ENCODE measurements at places on chromosomes 7 and 10.

DNA sequence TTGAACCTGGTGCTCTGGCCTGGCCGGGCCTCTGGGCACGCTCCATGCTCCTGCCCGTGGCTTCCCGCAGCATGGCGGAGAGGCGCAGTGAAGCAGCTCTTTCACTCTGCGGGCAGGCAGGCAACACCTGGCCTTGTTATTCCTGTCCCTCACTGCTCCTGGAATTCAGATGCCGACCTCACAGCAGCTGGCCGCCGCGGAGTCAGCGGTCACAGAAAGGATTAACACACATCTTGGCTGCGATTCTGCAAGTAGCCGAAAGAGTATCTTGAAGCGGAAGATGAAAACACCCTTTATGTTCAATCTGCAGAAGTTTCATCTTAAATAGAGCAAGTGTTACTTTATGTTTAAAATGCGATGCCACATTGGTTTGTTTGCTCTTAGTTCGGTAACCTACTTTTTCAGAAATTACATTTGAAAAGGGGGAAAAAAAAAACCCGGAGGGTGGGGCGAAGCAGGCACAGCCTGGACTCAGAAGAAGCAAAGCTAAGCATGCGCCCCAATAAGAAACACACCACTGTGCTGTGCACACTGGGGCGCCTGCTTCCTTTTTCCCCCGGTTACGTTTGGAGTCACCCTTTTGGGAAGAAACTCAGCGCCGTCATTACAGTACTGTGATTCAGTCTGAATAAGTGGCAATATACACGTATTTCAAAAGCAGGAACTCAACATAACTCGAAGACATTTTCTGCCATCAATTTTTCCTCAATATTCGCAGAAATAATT lies 42.3 kb downstream of the BRI3 start:
- DNase-seq = no peak

- DNase-seq = no peak
Observed at GRCh38 chr7:86574006-86574405, 69.7 kb upstream of the GRM3 start.

- DNase-seq = no peak
Observed at GRCh38 chr7:85829817-85830432, 643.1 kb upstream of the SEMA3D start.

DNA sequence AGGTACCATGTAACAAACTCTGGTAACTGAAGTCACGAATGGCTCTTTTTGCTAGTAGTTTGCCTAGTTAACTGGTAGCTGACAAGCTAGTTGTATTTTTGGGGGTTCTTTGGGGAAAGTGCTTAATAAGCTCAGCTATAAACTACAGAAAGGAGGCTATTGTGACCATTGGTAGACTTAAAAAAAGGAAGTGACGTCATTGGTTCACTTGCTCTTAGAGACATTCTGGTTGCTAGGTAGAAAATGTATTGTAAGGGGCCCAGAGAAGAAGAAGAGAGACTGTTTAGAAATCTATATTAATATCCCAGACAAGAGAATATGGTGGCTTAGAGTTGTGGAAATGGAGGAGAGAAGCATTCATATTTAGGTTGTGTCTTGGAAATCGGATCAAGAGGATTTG lies 103.0 kb downstream of the NXPH1 start:
- no peak for DNase-seq

DNA sequence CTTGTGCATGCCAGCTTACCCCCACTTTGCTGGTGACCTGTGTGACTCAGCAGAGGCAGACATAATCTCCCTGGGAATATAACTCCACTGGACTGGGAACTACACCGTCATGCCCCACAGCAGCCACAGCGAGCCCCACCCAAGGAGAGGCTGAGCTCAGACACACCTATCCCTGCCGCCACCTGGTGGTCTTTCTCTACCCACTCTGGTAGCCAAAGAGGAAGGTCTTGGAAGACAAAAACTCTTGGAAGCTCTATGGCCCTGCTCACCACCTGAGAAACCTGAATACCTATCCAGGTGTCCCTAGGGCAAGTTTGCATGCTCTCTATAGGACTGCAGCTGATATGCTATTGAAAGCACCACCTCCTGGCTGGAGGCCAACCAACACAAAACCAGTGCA lies 48.1 kb downstream of the MYO3A start:
- DNase-seq = no peak

DNA sequence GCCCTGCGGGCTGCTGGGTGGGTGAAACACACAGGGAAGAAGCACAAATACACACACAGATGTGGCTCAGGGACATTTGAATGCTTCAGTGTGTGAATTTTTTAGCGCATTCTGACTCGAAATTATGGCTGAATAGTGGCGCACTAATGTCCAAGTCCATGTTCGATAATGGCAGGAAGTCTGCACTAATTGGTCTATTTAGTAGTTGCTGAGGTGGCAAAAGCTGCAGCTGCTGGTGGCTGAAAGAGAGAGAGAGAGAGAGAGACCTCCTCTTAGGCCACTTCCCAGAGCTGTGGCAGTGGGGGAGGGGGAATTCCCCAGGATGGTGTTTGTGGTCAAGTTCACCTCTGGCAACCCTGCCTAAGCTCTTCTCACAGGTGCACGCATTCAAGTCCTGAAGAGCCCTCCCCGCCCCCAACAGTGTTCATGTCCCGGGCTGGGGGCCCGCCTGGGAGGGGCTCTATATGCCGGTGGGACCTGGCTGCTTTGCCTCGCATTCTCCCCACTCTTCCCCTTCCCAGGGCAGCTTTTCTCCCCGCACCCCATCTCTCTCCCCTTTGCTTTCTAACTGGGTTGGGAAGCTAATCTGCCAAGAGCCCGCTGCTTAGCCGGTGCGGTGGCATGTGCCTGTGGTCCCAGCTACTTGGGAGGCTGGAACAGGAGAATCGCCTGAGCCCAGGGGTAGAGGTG lies 6.0 kb upstream of the MNX1 start:
- DNase-seq = no peak

GRCh38 chr10:178208-178607 lies 43.0 kb downstream of the ZMYND11 start:
- no peak for DNase-seq

DNA sequence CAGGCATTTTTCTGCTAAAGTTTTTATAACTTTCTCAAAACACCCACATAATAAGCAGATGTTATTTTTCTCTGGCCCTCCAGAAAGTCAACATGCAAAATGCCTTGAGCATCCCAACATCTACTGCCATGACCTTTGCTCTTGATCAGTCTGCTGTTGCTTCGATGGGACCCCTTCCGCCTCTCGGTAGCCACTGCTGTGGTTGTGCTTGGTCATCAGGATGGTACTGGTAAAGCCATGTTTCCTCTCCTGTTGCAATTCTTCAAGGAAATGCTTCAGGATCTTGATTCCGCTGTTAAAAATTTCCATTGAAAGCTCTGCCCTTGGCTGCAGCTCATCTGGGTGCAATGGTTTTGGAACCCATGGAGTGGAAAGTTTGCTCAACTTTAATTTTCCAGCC lies 533.0 kb downstream of the DNAJB6 start:
- no peak for DNase-seq

DNA sequence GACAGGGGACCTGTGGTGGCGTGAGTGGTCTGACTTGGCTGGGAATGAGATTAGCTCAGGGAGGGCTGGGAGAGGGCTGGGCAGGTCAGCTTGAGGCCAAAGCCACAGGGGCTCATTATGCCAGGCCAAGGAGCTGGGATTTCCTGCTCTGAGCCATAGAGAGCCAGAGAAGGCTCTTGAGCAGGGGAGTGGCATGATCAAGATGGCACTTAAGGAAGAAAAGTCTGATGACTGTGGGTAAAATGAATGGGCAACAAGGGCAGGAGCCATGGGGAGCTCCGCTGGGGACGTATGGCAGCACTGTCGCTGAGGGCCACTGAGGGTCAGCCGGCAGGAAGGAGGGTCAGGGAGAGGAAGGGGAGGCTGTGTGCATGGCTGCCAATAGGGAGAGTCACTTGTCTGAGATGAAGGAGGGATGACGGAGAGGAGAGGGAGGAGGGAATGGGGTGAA lies 5.8 kb downstream of the ANTXRL start:
- no peak for DNase-seq

- DNase-seq = no peak
Observed at GRCh38 chr7:143390104-143390772, 9.1 kb downstream of the ZYX start.

- no peak for DNase-seq
Observed at GRCh38 chr10:72353028-72353964, 1.4 kb downstream of the DNAJB12 start.

- no peak for DNase-seq
Observed at GRCh38 chr7:25732766-25733217, 419.2 kb upstream of the NFE2L3 start.

DNA sequence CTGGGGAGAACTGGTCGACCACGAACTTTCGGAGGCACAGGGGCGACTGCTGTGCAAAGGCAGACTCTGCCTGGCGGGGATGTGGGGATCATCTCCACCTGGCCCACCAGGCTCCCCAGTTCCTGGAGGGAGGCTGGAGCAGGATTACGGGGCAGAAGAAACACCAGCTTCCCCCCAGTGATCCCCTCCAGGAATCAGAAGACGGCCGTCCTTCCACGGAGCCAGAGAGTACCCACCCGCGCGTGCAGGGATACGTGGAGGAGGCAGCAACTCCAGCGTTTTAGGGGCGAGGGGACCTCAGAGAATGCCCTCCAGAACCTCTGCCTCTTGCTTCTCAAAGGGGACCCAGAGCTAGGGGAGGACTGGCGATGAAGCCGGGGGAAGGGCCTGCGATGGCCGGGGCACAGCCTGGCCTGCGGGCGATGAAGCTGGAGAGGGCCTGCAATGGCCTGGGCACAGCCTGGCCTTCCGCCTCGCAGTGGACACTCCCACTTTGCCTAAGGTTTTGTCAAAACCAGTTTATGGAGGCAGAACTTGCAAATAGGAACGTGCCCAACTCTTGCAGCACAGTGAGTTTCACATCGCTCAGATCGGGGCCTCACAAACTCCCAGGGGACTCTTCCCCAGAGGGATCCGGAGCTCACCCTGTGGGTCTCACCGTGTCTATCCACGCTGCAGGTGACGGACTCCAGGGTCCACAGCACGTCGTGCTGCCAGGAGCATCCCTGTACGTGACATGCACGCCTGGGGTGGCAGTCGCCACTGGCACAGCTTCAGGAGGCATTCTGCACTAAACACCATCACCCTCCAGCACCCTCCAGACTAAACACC lies 77.9 kb upstream of the PDGFA start:
- peak; percentile 62 for DNase-seq

DNA sequence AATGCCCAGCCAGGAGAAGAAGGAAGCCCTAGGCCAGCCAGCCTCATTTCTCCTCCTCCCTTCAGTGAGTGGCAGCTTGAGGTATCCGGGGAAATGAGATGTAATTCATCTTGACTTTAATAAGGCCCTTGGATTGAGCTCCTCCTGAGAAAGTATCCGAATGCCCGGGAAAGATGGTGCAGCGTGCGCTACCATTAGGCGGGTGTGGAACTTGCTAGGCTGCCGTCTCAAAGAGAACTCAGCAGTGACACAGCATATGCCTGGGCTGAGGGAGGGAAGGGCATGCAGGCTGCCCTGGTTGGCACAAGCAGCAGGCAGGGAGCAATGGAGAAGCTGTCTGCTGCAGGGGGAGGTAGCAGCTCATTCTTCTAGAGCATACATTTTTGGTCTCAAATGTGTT lies 659.8 kb upstream of the FOXK1 start:
- no peak for DNase-seq

- no peak for DNase-seq
Observed at GRCh38 chr7:95511716-95512260, 26.0 kb downstream of the ASB4 start.

- DNase-seq = no peak
Observed at GRCh38 chr10:103757531-103758293, 97.7 kb downstream of the SH3PXD2A start.

GRCh38 chr10:78765726-78766335 lies 302.9 kb upstream of the ZMIZ1 start:
- DNase-seq = no peak

- no peak for DNase-seq
Observed at GRCh38 chr7:95469187-95469586, 16.6 kb upstream of the ASB4 start.

DNA sequence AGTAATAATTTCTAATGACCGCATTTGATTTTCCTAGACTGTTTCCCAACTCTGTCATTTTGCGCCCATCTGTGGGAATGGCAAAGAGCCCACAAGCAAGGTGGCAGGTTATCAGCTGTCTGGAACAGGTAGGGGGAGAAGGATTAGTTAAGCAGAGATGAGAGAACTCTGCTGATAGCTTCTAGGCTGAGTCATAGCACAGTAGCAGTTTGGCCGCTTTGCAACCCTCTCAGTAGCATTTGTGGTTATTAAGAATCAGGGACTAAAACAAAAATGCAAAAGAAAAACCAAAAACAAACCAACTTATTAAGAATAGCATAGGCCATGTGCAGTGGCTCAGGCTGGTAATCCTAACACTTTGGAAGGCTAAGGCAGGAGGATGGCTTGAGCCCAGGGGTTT lies 602.7 kb upstream of the SORCS1 start:
- DNase-seq = no peak

GRCh38 chr7:34842782-34843181 lies 184.8 kb downstream of the NPSR1 start:
- DNase-seq = no peak

GRCh38 chr7:25037325-25037724 lies 57.3 kb upstream of the OSBPL3 start:
- DNase-seq = no peak

DNA sequence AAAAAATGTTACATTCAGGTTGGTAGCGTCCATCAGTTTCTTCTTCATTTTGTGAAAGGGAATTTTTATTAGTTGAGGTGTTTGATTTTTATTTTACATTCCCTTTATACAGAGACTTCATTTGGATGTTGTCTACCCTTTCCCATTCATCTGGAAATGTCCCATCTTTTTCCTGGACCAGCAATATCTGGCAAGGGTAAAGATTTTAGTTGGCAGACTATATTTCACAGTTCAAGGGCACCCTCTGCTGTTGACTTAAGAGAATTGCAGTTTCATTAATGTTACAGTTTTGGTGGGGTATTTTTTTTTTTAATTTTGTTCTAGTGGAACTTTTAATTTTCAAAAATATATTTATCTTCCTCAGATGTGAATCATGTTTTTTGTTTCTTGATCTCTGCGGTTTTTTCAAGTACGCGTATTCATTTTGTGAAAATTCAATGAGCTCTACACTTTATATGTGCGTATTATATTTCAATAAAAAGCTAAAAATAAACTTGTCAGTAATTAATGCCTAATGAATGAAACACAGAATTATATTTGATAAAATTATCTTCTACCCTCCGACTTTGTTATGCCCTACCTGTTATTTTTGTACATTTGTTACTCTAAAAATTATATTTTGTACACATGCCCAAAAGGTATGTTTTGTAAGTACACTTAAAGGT lies 97.9 kb upstream of the KLF14 start:
- no peak for DNase-seq
